ENCODE measurements at places on chromosomes 16 and 17. TPM values are rescaled to one million over a fixed set of nuclear protein-coding genes. Genes with fewer than 3 reads are reported as not detected.

GRCh38 chr17:40450175-40450574 lies 6.9 kb downstream of the IGFBP4 start:
- no peak for DNase-seq

GRCh38 chr16:2190002-2190658 lies 6.3 kb downstream of the CASKIN1 start:
- DNase-seq, result no peak

DNA sequence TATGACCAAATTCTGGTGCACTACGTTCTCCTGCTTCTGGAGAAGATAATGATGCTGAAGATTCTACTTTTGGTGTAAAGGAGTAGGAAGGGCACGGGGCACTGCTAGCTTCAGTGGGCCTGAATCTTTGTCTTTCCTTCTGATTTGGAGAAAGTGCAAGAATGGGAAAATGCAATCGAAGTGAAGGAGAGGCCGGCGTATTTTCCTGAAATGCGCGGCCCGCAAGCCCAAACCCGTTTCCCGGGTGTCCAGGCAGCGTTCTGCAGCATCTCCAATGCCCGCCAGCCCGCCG lies 372 bp upstream of the NDE1 start:
- DNase-seq, result no peak

- no peak for DNase-seq
Observed at GRCh38 chr16:66930189-66930588, 4.0 kb downstream of the CIAO2B start.

- DNase-seq, result no peak
Observed at GRCh38 chr17:64622931-64623654, 39.0 kb downstream of the SMURF2 start.

Gene MYH8
- total RNA-seq, result not detected

Gene KREMEN2
- total RNA-seq, result not detected

Gene CD300H
- not detected for total RNA-seq

Gene MMP28
- 54.4 TPM for total RNA-seq

Gene PPL
- total RNA-seq, result 31.3 TPM

Gene B3GNT9
- total RNA-seq, result 6.8 TPM

Gene CCDC144A
- total RNA-seq, result 20.3 TPM

All from omental fat pad (tissue), 4 donors.